ENCODE measurements at places on chromosomes 2 and 18. TPM values are rescaled to one million over a fixed set of nuclear protein-coding genes. Genes with fewer than 3 reads are reported as not detected.
A peak's percentile ranks its signal among the peaks of the same experiment; 100 is the strongest.

ABCG5 gene
- 35.8 TPM for polyA plus RNA-seq

SLC5A7 gene
- polyA plus RNA-seq: 7.1 TPM

DNA sequence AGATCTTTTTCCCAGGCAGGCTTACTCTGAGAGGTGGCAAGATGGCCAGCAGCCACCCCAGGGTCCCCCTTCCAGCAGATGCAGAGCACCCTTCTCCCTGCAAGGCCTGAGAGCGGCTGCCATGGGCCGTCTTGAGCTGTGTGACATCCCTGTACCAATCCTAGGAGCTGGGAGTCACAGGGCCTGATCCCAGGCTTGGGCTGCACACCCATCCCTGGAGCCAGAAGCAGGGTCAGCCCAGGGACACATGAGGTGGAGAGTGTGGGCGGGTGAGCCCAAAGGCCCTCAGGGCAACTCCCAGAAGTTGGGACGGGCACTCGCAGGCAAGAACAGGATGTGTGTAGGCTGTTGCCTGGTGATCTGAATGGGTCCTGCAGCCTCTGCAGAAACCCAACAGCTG lies 40.5 kb downstream of the CROCC2 start:
- DNase-seq: no peak

DNA sequence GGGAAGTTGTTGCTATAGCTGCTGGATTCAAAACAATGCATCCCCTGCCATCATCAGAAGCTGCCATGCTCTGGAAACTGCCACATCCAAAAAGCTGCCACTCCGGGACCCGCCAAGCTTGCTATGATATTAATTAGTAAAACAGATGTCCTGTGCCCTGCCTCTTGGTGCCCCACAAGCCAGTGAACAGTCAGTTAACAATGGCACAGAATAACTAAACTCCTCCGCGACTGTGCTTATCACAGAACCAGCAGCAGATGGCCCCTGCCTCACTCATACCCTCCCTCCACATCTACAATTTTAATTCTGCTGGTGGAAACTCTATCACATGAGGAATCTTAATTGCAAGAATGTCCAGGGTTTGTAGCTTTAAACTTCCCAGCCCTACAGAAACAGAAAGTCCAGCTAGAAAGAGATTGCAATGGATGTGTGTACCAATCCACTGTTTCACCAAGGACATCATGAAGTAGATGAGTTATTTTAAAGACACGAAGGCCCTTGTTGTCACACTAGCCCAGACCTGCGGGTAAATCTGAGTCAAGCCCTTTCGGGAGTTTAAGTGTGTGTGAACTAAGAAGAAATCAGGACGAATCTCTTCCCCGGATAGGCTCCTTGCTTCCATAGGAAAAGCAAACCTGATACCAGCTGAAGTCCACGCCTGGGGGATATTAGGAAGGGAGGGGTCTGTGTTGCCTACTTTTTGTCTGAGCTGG lies 7.4 kb upstream of the ACYP2 start:
- no peak for DNase-seq

DNA sequence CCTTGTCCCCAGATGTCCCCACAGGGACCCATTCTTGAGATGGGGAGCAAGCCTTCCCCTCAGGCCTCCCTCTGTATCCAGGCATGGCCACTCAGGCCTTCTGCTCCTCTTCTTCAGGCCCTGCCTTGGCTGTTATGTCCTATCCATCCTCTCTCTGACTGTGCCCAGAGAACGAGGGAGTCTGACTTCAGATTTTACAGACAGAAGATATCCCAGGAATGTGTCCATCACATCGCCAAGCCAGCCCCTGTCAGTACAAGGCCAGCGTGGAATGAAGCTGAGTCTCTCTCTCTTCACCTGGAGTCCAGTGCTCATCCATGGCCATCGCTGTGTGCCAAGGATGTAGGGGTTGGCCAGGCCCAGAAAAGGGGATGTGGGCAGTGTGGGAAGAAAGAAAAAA lies 57.6 kb downstream of the SDC1 start:
- no peak for DNase-seq

- no peak for DNase-seq
Measured at GRCh38 chr2:30181176-30181575, 34.4 kb downstream of the YPEL5 start.

ERFE gene
- polyA plus RNA-seq: 0.94 TPM

- DNase-seq: no peak
Measured at GRCh38 chr2:46012618-46013240, 284.5 kb upstream of the EPAS1 start.

GRCh38 chr2:26290001-26290400 lies 45.3 kb downstream of the HADHB start:
- DNase-seq: no peak

GRCh38 chr2:201919308-201919634 lies 112.9 kb downstream of the CDK15 start:
- peak; percentile 52 for DNase-seq

SERPINB11 gene
- polyA plus RNA-seq: not detected

- DNase-seq: no peak
Measured at GRCh38 chr2:21787941-21788340, 664.2 kb downstream of the TDRD15 start.

DNA sequence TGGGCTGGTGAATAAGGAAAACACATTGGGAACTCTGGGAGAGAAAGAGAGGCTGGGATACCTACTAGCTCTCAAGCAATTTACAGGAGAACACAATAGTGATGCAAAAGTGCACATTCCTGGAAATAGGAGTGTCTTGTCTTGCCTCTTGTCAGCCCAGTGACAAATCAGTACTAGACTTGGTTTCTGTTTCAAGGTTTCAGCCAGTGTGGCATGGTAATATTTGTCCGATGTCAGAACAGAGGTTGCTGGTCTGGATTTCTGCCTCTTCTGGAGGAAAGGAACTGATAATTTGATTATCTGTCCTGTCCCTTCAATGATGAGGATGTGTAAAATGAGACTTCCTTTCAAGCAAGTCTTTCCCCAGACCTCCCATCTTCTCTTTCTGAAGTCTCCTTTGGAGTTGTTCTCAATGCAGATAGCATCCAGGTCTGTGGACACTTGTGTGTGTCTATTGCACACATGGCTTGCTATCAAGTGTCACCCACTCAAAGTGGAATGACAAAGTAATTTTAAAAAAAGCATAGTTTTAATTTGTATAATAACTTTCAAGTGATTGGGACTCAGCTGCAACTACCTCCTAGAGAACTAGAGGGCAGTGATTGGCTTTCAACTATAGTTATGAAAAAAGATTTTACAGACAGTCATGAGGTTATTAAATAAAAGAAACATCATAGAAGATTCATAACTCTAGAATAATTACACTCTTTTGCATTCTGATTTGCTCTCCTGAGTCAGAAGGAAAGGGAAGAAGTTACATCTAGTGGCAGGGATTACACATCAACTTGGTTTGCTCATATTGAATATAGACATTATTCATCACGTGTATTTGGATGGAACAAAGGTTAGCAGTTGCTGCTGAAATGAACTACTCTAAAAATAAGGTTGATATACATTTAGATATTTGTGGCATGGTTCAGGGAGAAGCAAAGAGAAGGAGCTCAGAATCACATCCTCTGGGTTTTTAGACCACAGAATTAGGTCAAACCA lies 4.5 kb downstream of the GPR39 start:
- no peak for DNase-seq

DNA sequence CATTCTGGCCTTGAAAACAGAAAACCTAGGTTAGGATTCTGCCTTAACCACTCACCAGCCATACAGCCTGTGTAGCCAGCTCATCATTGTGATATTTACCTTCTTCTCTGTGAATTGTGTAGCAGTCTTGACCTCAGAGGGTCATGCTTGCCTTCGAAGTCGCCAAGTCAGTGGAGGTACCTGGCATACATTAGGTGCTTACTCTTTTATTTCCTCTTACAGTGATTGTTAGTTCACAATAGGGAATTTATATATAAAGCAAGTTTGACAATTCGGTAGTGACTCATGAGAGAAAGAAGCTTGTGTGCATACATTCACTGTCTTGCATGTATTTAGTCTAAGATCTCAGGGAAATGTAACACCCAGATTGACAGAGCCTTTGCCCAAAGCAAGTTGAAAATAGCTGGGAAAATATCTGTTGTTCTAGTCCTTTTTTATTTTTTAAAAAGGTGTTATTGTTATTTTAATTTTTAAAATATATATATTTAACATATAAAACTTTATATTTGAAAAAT lies 290.6 kb downstream of the PTGR3 start:
- DNase-seq: no peak

POTEI gene
- 0.10 TPM for polyA plus RNA-seq

- DNase-seq: no peak
Measured at GRCh38 chr2:71695235-71696120, 242.1 kb downstream of the DYSF start.

COL4A3 gene
- polyA plus RNA-seq: 0.19 TPM

DNA sequence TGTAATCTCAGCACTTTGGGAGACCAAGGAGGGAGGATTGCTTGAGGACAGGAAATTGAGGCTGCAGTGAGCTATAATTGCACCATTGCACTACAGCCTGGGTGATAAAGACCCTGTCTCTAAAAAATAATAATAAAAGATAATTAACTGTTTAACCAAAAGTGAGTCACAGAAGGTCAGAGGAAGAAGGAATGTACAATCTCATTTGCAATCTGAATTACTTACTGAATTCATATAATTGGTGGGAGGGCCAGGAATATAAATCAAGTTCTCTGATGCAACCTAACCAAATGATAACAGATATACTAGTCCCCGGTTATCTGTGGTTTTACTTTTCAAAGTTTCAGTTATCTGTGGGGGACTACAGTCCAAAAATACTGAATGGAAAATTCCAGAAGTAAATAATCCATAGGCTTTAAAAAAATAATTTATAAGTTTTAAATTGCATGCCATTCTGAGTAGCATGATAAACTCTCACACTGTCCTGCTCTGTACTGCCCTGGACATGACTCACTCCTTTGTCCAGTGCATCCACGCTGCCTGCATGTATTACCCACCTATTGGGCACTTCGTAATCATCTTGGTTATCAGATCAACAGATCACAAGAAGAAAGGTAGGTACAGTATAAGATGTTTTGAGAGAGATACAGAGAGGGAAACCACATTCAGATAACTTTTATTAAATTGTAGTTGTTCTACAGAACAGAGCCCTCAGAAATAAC lies 12.8 kb upstream of the MATN3 start:
- DNase-seq: no peak

RAMP1 gene
- 76.1 TPM for polyA plus RNA-seq

- DNase-seq: no peak
Measured at GRCh38 chr18:59300676-59301285, 17.7 kb downstream of the CPLX4 start.

C2orf76 gene
- 11.9 TPM for polyA plus RNA-seq

TUBA3E gene
- polyA plus RNA-seq: 0.09 TPM

- no peak for DNase-seq
Measured at GRCh38 chr18:23664674-23665073, 2.0 kb upstream of the ANKRD29 start.

DNA sequence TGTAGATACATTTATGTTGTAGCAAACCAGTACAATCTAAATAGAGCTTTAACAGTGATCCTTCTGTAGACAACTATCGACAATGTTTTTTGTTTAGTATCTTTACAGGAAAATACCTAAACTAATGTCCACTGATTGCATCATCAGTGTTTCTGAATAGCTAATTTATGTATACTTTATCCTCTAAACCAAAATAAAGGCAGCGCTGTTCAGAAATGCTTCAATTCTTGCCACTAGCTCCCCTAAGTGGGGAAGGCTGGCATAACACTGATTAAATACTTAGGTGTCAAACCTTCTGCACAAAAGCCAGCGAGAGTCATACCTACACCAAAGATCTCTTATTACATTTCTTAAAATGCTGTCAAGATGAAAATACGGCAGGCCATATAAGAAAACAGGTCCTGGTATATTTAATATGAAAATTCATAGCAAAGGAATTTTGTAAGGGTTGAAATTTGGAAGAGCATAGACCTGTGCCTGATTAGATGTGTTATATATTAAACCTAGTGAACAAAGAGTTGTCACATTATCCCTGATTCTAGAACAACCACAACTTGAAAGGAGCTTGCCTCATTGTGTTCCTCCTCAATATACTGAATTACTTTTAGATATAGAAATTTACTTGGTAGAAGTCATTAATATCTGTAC lies 1693.4 kb upstream of the SLC39A10 start:
- DNase-seq: no peak

SLC40A1 gene
- polyA plus RNA-seq: 304 TPM

DNA sequence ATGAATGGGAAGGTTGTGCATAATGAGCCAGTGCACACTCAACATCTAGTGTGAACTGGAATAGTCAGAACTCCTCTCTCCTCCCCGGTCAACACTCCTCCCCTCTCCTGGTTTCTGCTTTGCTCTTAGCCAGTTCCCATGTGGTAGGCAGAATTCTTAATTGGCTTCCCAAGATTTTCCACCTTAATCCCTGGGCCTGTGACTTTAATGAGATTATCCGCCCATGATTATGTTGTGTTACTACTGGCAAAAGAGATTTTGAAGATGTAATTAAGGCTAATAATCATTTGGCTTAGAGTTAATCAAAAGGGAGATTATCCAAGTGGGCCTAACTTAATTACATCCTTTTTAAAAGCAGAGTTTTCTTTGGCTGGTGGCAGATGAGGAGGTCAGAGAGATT lies 34.2 kb upstream of the REV1 start:
- DNase-seq: peak; percentile 6

PRSS56 gene
- polyA plus RNA-seq: not detected

DNA sequence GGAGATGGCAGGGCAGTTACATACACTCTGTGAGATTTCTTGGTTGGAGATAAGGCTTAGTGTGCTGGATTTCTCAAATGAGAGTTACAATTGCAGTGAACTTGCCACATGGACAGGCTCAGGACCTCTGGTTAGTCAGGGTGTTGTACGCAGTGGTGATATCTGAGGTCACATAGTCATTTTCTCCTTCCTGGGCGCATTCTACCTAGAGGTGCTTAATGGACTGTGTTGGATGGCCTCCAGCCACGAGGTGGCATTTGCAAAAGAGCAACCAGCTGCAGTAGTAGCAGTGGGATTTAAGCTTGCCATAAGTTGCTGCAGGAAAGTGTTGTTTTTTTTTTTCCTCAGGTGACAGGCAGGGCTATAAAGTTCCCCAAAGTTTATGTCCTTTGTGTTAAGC lies 173.8 kb upstream of the TMEM200C start:
- no peak for DNase-seq

GRCh38 chr18:35143622-35144596 lies 96.9 kb upstream of the ZNF397 start:
- peak; percentile 52 for DNase-seq

GRCh38 chr2:118388771-118389170 lies 300.5 kb downstream of the INSIG2 start:
- no peak for DNase-seq

DNA sequence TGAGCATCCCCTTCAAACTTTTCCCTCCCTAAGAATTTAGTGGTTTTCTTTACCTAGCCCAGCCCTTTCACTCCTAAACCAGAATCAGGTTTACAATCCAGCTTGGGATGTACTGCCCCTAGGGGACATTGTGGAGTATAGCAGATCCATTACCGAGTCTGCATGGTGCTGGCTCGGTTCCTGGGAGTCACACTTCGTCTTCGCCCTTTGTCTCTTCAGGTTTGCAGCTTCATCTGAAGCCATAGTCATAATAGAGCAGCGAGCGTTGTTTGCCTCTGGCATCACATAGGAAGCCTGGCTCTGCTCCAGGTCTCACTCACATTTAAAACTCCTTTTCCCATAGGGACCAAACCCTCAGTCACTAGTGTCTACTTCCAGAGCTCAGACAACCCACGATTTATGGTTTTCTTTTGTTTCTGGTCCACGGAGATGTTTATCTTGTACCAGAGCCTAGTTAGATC lies 16.8 kb upstream of the LYPD6 start:
- DNase-seq: peak; percentile 70

GRCh38 chr18:36128907-36129299 lies 237 bp downstream of the SLC39A6 start:
- no peak for DNase-seq
